ENCODE measurements at places on chromosomes 5 and 9.

GRCh38 chr5:177140312-177140711, 6.7 kb downstream of the NSD1 start:
- DNase-seq: no peak

DNA sequence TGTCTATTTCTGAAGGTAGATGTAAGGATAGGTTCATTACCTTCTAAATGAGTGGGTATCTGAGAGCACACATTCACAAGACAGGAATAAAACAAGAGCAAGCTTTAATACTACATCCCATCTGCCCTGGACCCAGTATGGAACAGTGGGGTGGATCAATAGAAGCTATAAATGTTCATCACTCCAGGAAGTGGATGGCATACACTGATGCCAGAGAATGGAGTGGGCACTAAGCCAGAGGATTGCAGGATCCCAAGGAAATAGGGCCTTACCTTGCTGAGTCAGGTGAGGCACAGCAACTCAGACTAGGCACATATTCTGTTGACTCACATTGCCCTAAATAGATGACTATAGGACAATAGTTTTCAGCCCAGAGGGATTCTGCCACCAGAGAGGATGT, 21.3 kb upstream of the COX7C start:
- no peak for DNase-seq

- peak; percentile 73 for DNase-seq
Measured at GRCh38 chr5:178068293-178068692, 45.0 kb upstream of the N4BP3 start.

DNA sequence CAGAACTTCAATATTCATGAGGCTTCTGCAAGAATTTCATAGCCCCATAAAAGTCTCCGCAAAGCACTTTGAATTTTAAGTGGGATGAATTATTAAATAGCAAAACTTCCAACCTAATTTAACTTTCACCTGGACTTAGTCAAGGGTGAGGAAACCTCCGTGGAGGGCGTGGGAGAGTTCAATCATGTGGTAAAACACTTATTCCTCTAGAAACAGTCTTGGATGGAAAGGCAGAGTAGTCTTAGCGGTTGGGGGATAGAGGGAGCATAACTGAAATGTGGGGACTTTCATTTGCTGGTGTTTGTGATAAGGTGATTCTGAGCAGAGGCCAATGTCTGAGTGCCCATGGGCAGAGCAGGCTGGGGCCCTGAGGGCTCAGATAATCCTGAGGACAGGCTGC, 241.9 kb downstream of the IRX1 start:
- no peak for DNase-seq

DNA sequence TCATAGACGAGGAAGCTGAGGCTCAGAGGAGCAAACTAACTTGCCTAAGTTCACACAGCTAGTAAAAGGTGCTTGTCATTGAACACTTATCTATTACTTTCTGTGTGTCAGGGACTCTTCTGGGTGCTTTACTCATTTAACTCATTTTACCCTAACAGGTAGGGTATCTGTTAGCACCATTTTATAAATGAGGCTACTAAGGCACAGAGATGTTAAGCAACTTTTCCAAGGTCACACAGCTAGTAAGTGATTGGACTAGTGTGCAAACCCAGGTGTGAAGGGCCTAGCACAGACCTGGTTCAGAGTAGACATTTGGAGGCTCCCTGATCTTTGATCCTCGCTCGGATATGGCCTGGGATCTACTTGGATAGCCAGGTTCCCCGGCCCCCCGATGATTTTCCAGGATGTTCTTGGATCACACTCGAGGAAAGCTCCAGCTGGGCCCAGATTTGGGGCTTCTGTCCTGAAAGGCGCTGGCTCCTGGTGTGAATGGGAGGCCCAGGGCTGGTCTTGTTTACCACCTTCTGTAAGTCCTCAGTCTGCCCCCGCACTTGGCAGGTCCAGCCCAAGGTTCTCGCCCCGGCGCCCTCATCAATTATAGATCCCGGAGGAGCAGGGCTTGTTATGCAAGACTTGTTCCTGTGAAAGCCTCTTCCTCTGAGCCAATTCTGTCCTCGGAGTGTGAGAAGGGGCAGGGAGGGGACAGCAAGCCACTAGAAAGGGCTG, 37.5 kb downstream of the GSN start:
- DNase-seq: no peak

DNA sequence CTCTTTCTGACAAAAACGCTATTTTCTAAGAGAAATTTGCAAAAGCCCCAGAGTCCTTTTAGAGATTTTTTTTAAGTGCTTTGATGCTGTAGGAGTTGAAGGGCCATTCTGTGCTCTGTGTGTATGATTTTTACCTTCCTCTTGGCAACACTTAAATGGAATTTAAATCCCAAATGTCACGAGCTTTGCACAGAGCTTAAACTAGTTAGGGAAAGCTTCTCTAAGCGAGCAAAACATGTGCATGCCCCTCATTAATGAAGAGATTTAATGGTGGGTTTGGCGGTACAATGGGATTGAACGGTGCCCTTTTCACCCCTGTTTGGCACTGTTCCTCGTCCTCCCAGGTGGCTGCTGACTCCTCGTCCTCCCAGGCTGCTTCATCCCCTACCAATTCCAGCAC, 220.7 kb downstream of the DRD1 start:
- no peak for DNase-seq

DNA sequence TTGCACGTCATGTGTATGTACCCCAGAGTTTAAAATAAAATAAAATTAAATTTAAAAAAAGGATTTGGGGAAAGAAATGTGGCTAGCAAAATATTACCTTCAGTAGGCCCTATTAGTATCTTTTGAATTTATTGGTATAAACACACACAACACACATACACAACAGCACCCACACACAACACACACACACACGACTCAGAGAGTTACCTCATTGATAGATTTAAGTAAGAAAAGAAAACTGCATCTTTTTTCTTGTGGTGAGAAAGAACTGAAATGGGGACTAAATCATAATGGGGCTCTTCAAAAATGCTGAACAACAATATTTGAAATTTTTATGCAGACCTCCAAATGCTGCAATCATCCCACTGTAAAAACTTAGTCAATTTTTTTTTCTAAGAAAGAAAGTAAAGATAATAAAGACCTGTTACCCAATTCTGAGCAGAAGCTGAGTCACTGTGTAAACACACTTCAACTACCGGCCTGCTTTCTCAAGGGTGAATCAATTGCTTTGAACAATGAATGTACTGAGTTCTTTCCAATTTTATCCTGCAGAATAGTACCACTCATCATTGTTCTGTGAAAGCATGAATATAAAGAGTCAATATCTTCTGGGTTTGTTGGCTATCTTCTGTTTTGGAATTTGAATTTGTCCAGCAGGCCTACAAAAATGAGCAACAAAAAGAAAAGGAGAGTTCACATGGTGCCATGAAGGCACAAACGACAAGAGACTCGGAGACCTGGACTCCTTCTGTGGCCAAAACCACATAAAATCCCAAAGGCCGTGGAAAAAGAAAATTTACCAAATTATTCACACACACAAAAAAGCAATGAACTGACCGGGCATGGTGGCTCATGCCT, 57.9 kb upstream of the CCNG1 start:
- DNase-seq: no peak

GRCh38 chr5:141707510-141707909, 25.5 kb upstream of the ARAP3 start:
- no peak for DNase-seq

DNA sequence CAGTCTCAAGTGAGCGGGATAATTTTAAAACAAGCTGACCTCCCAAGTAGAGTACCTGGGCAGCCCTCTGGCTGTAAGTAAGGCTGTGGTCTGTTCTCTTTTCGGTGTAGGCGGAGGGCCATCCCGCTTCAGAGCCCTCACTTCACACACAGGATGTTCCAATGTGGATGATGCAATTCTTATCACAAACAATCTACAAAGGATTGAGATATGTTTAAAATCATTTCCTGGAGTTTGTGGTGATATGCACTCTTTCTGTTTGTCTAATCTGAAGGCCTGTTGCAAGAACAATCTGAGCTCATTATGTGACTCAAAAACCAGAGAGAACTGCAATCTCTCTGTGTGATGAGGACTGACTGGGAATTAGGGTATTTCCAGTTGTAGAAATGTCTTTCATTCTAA, 42.5 kb downstream of the ITGA2 start:
- no peak for DNase-seq

- no peak for DNase-seq
Measured at GRCh38 chr5:34656700-34657273, 659 bp downstream of the RAI14 start.

DNA sequence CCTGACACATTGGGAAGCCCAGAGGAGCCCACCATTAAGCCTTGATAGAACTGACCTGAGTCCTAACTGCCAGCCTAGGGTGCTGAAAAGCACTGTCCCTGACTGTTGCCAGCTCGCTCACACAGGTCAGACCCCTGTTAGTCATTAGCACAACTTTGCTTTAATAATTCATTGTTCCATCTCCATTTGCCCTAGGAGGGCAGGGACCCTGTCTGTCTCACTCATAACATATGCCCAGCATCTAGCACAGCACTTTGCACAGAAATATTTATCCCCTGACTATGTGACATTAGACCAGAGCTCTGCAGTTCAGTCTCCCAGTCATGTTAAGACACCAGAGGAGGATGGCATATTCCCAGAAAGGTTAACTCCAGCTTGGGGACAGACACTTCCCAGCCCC, 61.8 kb upstream of the STXBP1 start:
- DNase-seq: no peak

DNA sequence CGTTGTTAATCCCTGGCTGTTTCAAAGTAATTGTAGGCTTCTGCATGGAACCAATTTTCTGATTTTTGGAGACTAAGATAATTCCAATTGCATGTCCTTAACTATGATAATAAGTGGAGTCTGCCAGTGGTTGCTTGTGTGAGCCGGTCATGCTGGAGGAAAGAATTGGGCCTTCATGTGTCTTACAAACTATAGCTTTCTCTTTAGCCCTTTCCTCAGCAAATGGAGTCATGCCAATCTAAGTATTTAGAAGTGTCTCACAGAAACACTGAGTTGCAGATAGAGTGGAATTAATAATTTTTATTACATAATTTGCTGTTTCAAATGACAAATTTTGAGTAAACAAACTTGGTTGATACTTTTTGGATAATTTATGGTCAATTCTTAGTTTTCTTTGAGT, 200.4 kb downstream of the FBXL7 start:
- no peak for DNase-seq

DNA sequence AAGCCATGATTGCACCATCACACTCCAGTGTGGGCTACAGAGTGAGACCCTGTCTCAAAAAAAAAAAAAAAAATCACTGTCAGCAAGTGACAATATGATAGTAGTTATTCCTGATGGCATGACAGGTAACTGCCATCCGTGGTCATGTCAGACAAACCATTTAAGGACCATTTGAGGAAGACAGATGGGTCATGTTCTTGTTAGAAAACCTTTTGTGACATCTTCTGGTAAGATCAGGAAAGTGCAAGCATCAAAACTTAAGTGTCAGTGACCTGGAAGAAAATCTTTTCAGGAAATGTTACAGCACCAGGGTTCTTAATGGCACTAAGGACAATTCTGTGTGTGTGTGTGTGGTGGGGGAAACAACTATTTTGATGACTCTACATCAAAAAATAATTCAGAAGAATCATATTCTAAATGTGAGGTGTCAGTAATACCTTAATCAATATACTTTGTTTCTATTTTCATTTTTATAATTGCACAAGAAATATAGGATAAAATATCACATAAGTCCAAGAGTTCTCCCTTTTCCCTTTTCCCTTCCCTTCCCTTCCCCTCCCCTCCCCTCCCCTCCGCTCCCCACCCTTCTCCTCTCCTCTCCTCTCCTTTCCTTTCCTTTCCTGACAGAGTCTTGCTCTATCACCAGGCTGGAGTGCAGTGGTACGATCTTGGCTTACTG, 17.8 kb downstream of the SLC38A9 start:
- DNase-seq: peak; percentile 4

- no peak for DNase-seq
Measured at GRCh38 chr5:15719784-15720183, 219.8 kb downstream of the FBXL7 start.

DNA sequence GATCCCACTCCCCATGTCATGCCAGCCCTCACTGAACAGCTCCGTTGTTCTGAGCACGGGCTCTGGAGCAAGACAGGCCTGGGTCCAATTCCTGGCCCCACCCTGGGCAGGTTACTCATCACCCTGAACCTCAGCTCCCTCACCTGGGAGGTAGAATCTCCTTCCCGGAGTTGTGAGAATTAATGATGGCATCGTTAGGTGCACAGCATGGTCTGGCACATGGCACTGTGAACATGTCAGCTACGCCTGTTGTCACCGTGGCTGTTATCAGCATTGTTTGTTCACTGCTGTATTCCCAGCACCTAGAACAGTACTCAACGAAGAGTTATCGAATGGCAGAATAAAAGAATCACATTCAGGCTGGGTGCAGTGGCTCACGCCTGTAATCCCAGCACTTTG, 43.0 kb downstream of the LRSAM1 start:
- no peak for DNase-seq

- DNase-seq: no peak
Measured at GRCh38 chr5:66527478-66528035, 68.6 kb upstream of the MAST4 start.

GRCh38 chr5:149288436-149288835, 16.8 kb downstream of the AFAP1L1 start:
- no peak for DNase-seq

GRCh38 chr9:93869088-93869487, 86.1 kb downstream of the BARX1 start:
- no peak for DNase-seq

GRCh38 chr9:1236061-1236460, 185.9 kb downstream of the DMRT2 start:
- no peak for DNase-seq

DNA sequence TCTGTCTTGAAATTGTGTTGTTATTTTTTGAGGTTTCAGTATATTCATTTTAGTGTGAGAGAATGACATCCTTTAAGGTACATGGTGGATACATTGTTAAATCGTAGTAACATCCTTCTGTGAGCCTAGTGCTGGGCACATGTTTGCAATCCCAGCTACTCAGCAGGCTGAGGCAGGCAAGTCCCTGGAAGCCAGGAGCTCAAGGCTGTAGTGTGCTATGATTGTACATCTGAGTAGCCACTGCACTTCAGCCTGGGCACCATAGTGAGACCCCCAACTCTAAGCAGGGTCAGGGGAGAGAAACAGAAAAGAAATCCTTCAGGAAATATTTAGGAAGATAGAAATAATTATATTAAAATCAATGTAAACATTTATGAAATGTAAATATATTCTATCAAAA, 62.3 kb downstream of the ZCCHC7 start:
- DNase-seq: no peak

- no peak for DNase-seq
Measured at GRCh38 chr5:149156435-149157083, 15.3 kb downstream of the ABLIM3 start.

DNA sequence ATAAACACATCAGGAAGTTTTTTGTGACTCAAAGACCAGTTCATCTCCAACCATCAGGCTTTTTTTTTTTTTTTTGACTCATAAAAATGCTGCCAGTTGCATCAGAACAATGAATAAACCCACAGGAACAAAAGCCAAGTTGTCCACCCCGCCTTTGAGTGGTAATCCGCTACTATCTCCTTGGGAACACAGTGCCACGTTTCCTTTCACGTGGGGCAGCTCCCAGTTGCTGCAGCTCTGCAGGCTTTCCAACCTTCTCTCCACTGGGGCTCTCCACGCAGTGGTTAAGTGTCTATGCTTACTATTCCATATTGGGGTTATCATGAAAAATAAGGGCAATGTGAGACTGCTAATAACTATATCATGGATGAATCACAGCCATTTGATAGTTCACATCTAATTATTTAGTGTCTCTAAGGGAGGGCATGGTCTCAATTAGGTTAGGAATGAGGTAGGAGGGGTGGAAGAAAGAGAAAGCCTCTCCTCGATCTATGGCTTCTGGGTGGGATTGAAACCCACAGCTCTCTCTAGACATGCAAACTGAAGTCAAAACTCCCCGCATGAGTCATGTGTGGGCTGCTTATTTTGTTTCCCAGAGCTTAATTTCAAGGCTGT, 55.8 kb upstream of the ACTBL2 start:
- no peak for DNase-seq

- no peak for DNase-seq
Measured at GRCh38 chr5:10339958-10340357, 13.5 kb upstream of the MARCHF6 start.

All from NCI-H1694 (cell line).